Bladder microvascular endothelial cell (primary cell): ENCODE measurements at places on chromosomes 6 and 20. TPM values are rescaled to one million over a fixed set of nuclear protein-coding genes. Genes with fewer than 3 reads are reported as not detected.

Gene CASS4
- total RNA-seq: not detected in 2 replicates

Gene ULBP2
- 4.7 TPM in 2 replicates for total RNA-seq

Gene GINS1
- total RNA-seq: 8.8 and 14.9 TPM in 2 replicates

Gene KCNK16
- total RNA-seq: not detected in 2 replicates

Gene C6orf58
- total RNA-seq: under 0.01 and 0.50 TPM in 2 replicates

Gene ESR1
- total RNA-seq: not detected in 2 replicates

Gene FRK
- under 0.01 and 0.06 TPM in 2 replicates for total RNA-seq

Gene SNAP91
- total RNA-seq: 0.50 TPM in 1 of 2 replicates, not detected in the other

Gene DYNLT2
- total RNA-seq: 0.81 and 0.88 TPM in 2 replicates
